Brain (organoid and tissue), 16 donors: ENCODE measurements at places on chromosomes 7 and 10.

DNA sequence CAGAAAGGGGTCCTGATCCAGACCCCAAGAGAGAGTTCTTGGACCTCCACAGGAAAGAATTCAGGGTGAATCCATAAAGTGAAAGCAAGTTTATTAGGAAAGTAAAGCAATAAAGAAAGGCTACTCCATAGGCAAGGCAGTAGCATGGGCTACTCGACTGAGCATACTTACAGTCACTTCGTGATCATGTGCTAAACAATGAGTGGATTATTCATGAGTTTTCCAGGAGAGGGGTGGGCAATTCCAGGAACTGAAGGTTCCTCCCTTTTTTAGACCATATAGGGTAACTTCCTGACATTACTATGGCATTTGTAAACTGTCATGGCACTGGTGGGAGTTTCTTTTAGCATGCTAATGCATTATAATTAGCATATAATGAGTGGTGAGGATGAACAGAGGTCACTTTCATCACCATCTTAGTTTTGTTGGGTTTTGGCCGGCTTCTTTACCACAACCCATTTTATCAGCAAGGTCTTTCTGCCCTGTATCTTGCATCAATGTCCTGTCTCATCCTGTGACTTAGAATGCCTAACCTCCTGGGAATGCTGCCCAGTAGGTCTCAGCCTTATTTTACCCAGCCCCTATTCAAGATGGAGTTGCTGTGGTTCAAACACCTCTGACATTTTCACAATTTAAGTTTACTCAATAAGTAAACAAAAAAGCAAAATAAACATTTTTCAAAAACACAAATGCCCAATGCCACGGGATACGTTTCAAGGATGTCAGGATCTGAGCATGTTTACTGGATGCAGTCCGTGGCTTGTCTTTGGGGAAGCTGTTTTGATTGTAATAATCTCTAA lies 37.0 kb downstream of the ALOX5 start:
- no peak for DNase-seq

DNA sequence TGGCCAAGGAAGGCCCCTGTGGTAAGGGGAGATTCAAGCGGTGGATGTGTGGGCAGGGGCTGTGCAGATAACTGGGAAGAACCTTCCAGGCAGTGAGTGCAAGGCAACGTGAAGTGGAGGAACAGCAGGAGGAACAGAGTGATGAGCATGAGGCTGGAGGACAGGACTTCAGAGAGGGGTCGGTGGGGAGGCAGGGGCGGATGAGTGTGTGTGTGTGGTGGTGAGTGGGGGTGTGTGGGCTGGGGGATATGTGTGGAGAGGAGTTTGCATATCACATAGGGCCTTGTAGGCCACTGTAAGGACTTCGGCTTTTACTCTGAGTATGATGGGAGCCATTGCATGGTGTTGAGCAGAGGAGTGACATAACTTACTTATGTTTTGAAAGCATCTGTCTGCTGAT lies 73.8 kb downstream of the SYPL1 start:
- no peak for DNase-seq

- DNase-seq, result no peak
Measured at GRCh38 chr7:112149734-112150133, 56.5 kb downstream of the DOCK4 start.

- DNase-seq, result no peak
Measured at GRCh38 chr10:114256008-114256765, 17.1 kb downstream of the VWA2 start.

GRCh38 chr7:4650433-4651047 lies 31.6 kb upstream of the FOXK1 start:
- DNase-seq, result peak; percentile 82

DNA sequence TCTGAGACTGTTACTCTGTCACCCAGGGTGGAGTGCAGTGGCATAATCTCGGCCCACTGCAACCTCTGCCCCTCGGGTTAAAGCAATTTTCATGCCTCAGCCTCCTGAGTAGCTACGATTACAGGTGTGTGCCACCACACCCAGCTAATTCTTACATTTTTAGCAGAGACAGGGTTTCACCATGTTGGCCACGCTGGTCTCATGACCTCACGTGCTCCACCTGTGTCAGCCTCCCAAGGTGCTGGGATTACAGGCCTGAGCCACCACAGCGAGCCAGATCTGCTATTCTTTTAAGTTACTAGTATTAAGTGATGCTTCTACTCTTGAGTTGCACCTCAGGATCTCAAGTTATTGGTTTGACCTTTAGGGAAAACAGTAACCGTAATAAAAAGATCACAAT lies 23.0 kb upstream of the KMT2E start:
- DNase-seq, result no peak

- no peak for DNase-seq
Measured at GRCh38 chr10:4151466-4151865, 366.5 kb upstream of the KLF6 start.

- DNase-seq, result no peak
Measured at GRCh38 chr10:73920089-73920488, 9.2 kb downstream of the PLAU start.

- DNase-seq, result no peak
Measured at GRCh38 chr7:74405899-74406512, 47.7 kb upstream of the GTF2IRD1 start.

- DNase-seq, result no peak
Measured at GRCh38 chr7:1558841-1559625, 3.0 kb upstream of the TMEM184A start.

GRCh38 chr10:30000802-30001571 lies 58.4 kb downstream of the JCAD start:
- DNase-seq, result peak; percentile 38

DNA sequence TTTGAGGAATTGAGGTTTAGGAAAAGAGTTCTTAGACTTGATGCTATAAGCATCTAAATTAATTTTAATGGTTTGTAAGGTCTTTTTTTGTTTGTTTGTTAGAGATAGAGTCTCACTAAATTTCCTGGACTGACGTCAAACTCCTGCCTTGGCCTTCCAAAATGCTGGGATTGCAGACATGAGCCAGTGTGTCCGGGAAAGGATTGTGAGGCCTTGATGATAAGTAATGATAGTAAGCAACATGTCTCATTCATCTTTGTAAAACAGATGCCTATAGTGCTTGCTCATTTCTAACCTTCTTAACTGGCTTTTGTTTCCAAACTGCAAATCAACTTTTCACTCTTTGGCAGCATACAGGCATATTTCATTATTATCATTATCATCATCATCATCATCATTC lies 176.0 kb upstream of the KCND2 start:
- DNase-seq, result no peak

GRCh38 chr10:8047452-8048280 lies 6.8 kb upstream of the GATA3 start:
- no peak for DNase-seq

GRCh38 chr10:49679480-49679893 lies at the start of gene C10orf53:
C10orf53 (plus strand) TSS chr10:49679651; CDS start chr10:49679698, 47 bp downstream.
- DNase-seq, result peak; percentile 91

DNA sequence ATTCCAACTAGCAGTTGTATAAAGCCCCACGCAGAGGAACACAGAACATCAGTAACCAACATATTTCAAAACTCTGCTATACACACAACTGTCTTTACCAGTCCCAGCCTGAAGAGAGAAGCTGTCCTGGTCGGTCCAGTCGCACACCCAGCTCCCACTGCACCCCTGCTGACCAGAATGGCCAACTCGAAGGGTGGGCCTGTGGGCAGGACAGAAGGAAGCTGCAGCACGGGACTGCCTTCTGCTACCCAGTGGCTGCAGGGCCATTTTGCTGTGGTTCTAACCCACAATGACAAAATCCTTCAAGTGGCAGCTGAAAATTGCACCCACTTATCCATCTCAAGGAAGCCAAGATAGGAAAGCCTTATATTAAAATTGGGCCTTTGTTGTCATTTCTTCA lies 48.2 kb downstream of the GSDME start:
- no peak for DNase-seq

GRCh38 chr7:1100386-1100785 lies 12.5 kb downstream of the GPER1 start:
- no peak for DNase-seq

GRCh38 chr7:43906331-43907010 lies at the start of gene URGCP:
URGCP (minus strand) TSS chr7:43906596; CDS start chr7:43906575, 21 bp downstream.
- DNase-seq, result peak; percentile 49

GRCh38 chr7:151769188-151769821 lies 107.6 kb downstream of the PRKAG2 start:
- no peak for DNase-seq

DNA sequence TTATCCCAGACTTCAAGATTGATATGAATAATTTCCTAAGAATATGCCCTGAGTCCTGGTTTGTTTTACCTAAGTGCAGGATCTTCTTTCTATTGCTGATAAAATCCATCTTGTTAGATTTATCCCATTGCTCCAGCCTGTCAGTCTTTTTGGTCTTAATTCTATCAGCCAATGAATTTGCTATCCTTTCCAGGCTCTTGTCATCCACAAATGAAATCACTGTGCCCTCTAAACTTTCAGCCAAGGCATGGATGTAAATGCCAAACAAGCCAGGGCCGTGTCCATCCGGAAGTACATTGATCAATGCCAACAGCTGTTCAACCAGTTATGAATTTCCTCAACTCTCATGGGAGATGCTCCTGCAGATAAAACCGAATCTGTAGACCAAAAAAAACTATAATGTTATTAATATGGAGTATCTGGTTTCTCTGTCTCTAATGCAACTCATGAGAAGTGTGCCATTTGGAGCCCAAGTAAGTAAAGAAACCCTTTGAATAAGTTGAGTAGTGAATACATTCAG lies 40.0 kb downstream of the NPY start:
- DNase-seq, result no peak

GRCh38 chr7:26198133-26198780 lies 2.3 kb downstream of the HNRNPA2B1 start:
- DNase-seq, result peak; percentile 74

DNA sequence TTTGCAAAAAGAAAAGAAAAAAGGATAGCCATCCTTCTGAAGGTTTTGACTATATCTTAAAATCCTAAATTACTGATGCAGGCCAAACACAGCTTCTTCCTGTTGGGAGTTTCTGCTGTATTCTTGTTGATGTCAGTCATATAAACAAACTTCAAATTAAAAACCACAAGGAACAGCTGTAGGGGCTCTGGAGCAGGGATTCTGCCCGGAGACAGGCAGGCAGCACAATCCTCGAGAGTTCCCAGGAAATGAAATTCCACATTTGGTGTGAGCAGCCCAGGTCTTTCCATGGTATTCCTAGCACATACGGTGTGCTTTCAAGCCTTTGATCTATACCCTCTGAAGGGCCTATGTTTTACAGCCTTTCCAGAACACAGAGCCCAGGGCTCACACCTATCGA lies 43.2 kb downstream of the INSYN2A start:
- DNase-seq, result no peak

DNA sequence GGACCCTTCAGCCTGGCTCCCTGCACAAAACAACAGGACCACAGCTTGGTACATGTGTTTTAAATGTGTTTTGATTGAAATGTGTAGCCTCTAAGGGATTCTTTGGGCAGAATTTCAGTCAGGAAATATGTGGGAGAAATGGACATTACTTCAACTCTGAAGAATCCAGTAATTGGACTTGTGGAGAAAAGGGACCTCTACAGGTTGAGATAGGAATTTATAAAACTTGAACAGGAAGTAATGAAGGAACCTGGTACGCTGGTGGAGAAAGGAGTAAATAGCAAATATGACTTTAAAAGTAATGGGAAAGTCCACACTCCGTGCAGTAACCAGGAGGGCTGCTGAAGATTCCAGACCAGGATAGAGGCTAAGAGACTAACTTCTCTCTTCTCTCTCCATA lies 220.5 kb downstream of the LHFPL3 start:
- DNase-seq, result no peak

DNA sequence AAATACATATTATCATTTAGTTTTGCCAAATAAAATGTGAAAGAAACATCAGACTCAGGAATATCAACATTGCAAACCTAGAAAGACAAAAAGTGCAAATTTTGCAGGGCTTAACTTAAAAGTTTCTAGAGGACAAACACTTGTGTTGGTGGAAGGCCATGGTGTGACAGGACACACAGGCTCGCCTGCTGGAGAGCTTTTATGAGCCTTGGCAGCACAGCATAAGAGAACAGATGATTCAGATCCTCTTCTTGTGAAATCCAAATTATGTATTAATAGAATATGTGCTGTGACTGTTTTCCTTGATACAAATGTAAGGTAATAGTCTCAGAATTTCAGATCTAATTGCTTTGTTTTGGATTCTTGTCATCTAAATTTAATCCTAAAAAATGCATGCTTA lies 72.9 kb upstream of the ABCB5 start:
- peak; percentile 68 for DNase-seq

- no peak for DNase-seq
Measured at GRCh38 chr7:11434366-11434765, 397.6 kb downstream of the THSD7A start.

DNA sequence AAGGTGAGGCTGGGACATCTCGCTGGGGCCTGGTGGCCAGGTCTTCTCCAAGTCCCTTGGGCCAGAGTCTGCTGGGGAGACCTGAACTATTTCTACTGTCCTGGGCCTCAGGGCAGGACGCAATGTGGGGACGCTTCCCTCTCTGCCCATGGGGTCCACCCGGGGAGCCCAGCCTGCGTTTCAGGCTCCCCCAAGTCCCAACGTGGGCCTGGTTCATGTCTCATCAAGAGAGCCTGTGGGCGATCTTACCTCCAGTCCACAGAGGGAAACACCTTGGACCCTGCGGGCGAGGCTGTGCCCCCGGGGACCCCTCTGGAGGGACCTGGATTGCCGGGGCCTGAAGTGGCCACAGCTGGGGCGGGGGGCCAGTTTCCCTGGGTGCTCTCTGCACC lies 91.7 kb downstream of the DNAJB6 start:
- DNase-seq, result no peak

- DNase-seq, result no peak
Measured at GRCh38 chr7:157457355-157458253, 120.8 kb downstream of the DNAJB6 start.

DNA sequence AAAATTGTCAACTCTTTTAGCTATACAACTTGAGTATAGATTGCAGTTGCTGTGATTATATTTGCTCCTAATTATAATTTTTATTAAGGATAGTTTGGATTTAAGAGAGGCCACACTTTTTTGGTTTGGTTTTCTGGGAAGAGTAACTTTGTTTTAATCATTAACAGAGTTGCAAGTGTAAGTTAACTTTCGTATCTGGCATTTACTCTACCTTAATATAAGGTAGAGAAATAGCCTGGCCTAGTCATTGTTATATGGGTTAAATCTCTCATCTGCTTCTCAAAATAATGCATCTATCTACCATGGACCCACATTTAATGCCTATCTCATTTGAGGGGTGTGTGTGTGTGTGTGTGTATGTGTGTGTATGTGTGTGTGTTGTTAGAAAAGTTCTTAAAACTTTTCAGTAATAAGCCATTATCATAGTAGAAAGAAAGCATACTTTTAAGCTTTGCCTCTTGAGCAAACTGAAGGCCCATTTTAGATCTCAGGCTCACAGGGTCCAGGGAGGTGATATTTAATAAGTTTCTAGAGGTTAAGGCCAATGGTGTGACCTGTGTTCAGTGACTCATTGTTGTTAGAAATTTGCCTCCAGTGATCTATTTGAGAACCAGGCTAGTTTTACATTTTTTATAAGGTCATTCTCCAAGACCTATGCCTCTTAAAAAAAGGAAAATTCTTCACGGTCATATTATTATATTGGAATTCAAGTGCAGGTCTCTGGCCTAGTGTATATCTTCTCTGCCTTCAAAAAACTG lies 10.9 kb upstream of the TEX47 start:
- DNase-seq, result no peak

DNA sequence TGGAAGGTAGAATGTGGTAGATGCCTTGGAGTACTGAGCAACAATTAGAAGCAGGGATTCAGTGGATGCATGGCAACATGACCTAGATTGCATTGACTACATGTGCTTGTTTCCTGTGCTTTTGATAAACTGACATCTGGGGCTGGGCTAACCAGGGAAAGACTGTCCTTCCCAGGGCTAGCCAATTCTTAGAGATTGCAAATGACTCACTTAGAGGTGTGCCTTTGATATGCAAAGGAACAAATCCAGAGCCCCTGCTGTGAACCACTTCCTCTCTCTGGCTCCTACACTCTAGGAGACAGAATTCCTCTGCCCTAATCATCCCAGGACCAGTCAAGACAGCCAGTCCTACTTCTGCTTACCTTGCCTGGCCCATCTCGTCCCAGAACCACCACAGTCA lies 651.5 kb downstream of the LRMDA start:
- DNase-seq, result no peak
